Activated T-helper 1 cell treated with anti-CD3 and anti-CD28 coated beads, Interleukin-12 subunit alpha, Interleukin-12 subunit beta, Interleukin-2, Interleukin-4 antibody, amounts not matched to agents 30 ng/mL and 10 ng/mL and 1 ng/mL, durations not matched to agents 14 hours and 24 hours and 36 hours (primary cell): ENCODE measurements at places on chromosomes 12 and 14. TPM values are rescaled to one million over a fixed set of nuclear protein-coding genes. Genes with fewer than 3 reads are reported as not detected.
A peak's percentile ranks its signal among the peaks of the same experiment; 100 is the strongest.

LIN7A gene
- 1.5 and 2.1 TPM in 2 replicates for total RNA-seq

ARF6 gene
- 163 and 164 TPM in 2 replicates for total RNA-seq

RTL1 gene
- total RNA-seq, result not detected in 2 replicates

DPF3 gene
- 2.8 and 4.3 TPM in 2 replicates for total RNA-seq

ZNF891 gene
- total RNA-seq, result 2.3 and 2.4 TPM in 2 replicates

PARPBP gene
- total RNA-seq, result 23.5 and 25.1 TPM in 2 replicates

DNA sequence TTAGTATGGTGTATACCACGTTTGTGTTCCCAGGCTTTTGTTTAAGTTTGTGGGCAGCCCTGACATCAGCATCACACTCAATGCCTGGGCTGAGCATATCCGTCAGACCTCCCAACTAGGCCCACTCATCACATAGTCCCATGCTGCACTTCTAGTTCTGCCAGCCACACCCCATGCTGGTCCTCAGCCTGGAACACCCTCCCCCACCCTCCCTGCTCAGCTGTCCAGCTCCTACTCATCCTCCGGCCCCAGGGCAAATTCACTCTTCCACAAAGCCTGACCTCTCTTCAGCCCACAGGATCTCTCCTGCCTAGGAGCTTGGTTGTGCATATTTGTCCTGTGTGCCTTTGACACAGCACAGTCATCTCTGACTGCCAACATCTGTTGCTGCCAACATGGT is 3.9 kb upstream of the ENDOU start:
- H3K27me3 ChIP-seq, result peaks cover 1% of the 10 kb centered on the region
- no peaks in the 10 kb centered on the region for H3K36me3 ChIP-seq
- no peaks in the 10 kb centered on the region for H3K4me1 ChIP-seq
- DNase-seq, result no peak

DNA sequence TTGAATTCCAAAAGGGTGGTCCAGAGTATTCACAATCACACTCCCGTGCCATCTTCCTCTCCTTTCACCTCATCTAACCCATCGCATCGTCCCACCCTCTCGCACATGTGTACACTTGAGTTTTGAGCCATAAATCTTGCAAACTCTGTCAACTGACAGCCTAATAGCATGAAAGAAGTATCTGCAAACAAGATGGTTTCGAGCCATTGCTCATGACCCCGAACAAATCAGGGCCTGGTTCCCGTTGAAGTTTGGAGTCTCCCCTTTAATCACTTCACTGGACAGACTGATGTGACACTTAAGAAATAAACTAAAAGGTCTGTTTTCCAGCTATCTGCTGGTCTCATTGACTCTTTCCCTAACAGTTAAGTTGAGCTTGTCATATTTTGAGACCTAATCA is 223.6 kb upstream of the SOX5 start:
- no peak overlapping the region for H3K4me3 ChIP-seq
- no peak for DNase-seq
- H3K4me1 ChIP-seq, result no peaks in the 10 kb centered on the region
- H3K27me3 ChIP-seq, result peaks cover 1% of the 10 kb centered on the region
- H3K27ac ChIP-seq, result no peak overlapping the region

DNA sequence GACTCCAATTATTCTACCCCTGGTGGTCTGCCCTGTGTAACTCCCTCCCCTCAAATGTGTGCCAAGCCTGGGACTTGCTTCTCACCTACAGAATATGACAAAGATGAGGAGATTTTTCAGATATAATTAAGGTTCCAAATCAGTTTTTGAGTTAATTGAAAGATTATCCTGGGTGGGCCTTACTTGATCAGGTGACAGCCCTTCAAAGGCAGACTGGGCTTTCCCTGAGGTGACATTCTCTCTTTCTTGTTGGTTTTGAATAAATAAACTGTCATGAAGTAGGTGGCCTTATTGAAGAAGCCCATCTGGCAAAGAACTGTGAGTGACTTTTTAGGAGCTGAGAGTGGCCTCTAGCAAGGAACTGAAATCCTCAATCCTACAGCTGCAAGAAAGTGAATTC is 106.0 kb downstream of the BRMS1L start:
- DNase-seq, result no peak
- H3K36me3 ChIP-seq, result no peaks in the 10 kb centered on the region
- peaks cover 35% of the 10 kb centered on the region for H3K4me1 ChIP-seq
- H3K27ac ChIP-seq, result peak overlapping the region; percentile 5
- no peak overlapping the region for H3K4me3 ChIP-seq
- peaks cover 2% of the 10 kb centered on the region for H3K27me3 ChIP-seq

DNA sequence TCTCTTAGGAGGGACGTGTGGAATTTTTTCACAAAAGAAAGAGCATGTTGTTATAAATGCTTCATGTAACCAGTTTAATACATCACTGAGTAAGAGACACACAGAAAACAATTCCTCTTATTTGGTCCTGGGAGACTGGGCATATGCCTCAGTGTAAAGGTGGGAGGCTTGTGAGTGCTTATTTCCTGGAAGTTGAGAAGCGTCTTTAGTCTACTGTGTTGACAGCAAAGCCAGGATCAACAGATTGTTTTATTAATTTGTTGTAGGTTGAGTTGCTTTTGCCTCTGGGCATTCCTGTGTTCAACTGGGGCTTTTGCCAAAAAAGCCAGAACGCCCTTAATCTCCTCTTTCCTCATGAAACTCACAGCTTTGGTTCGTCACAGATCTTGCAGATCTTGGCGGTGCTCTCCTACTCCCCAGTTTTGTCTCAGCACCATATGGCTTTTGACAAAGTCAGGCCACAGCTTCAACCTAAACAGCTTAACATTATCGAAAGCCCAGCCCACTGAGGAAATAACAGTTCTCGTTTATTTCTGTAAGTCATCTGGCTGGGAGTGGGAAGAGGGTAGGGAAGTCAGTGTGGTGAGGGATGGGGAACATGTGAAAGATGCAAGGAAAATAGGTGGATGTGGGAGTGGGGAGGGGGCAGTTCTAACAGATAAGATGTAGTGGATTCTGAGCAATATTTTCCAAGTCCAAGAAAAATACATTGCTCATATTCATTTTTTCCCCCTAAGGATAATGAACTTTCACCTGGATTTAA is 227.2 kb downstream of the DACT1 start:
- H3K36me3 ChIP-seq, result no peaks in the 10 kb centered on the region
- no peak for DNase-seq
- no peak overlapping the region for H3K4me3 ChIP-seq
- no peaks in the 10 kb centered on the region for H3K27me3 ChIP-seq
- H3K4me1 ChIP-seq, result no peaks in the 10 kb centered on the region
- H3K27ac ChIP-seq, result no peak overlapping the region

DNA sequence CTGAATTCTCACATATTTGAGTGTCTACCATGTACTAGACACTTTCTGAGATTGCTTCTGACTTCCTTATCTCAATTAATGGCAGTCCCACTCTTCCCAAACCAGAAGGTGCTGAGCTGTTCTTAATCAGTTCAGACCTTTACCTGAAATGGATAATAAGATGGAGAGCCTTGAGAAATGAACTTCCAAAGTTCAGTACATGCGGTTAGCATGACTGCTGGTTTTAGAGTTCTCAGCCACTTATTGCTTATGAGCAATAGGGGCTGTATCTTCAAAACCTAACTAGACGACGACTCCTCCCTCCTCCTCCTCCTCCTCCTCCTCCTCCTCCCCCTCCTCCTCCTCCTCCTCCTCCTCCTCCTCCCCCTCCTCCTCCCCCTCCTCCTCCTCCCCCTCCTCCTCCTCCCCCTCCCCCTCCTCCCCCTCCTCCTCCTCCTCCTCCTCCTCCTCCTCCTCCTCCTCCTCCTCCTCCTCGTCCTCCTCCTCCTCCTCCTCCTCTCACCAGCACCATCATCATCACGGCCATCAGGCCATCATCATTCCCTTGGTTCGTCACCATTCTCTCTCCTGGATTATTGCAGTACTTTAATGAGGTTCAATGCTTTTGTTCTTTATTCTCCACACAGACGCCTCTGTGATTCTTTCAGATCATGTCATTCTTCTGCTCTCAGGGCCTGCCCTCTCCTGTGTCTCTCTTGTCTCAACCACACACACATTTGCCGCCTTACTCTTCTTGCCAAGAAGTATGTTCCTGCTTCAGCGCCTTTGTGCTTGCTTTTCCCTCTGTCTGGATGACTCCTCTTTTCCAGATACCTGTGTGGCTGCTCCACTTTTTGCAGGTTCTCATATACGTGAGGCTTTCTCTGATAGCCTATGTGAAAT is 2.7 kb downstream of the PCNX1 start:
- peak overlapping the region; percentile 96 for H3K27ac ChIP-seq
- no peak for DNase-seq
- H3K4me1 ChIP-seq, result peaks cover 55% of the 10 kb centered on the region
- H3K27me3 ChIP-seq, result no peaks in the 10 kb centered on the region
- peaks cover 22% of the 10 kb centered on the region for H3K36me3 ChIP-seq

GRCh38 chr14:34749408-34749807 is 35.0 kb upstream of the CFL2 start:
- no peaks in the 10 kb centered on the region for H3K4me1 ChIP-seq
- no peak overlapping the region for H3K4me3 ChIP-seq
- no peak overlapping the region for H3K27ac ChIP-seq
- H3K27me3 ChIP-seq, result no peaks in the 10 kb centered on the region
- peaks cover 13% of the 10 kb centered on the region for H3K36me3 ChIP-seq

DNA sequence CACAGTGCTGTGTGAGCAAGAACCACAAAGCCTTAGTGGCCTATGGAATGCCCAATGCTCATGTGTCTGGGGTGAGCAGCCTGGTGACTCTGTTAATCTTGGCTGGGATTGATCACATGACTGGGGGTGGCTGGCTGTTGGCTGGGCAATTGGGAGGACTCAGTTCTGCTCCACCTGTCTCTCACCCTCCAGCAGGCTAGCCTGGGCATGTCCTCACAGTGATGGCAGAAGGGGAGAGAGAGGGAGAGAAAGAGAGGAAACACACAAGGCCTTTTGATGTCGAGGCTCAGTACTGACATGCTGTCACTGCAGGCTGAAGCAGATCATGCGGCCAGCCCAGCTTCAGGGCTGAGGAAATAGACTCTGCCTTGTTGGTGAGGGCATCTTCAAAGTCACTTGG is 136.8 kb downstream of the TBX5 start:
- H3K4me1 ChIP-seq, result no peaks in the 10 kb centered on the region
- no peaks in the 10 kb centered on the region for H3K36me3 ChIP-seq
- peaks cover 3% of the 10 kb centered on the region for H3K27me3 ChIP-seq
- H3K27ac ChIP-seq, result no peak overlapping the region
- no peak for DNase-seq

DNA sequence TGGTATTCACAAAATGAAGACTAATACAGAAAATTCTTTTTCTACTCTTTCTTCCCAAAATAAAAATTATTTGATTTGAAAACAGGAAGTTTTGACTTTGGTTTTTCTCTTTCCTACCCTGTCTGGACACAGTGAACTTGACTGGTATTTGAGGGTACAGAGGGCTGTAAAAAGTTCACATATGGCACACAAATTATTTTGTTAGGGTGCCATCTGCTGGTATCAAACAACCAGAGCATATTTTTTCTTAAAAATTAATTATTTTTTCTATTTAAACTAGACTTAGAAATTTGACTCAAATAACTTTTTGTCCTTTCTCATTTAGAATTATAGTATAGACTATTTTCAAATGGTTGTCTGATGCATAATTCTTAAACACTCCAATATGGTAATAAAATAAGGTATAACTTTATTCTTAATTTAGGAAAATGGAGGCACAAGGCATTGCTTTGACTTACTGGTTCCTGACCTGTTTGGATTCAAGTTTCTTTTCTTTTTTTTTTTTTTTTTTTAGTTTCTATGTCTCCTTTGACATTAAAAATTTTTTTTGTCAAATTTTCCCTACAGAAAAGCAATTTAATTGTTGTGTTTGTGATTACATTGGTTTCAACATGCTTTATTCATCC is 390.6 kb downstream of the PRKD1 start:
- no peaks in the 10 kb centered on the region for H3K4me1 ChIP-seq
- no peaks in the 10 kb centered on the region for H3K27me3 ChIP-seq
- H3K4me3 ChIP-seq, result no peak overlapping the region
- DNase-seq, result no peak
- no peak overlapping the region for H3K27ac ChIP-seq
- no peaks in the 10 kb centered on the region for H3K36me3 ChIP-seq

GRCh38 chr12:123363740-123364531 is 711 bp downstream of the SBNO1 start:
- peak; percentile 18 for DNase-seq
- H3K27ac ChIP-seq, result peak overlapping the region; percentile 89
- H3K4me3 ChIP-seq, result peak overlapping the region; percentile 93

DNA sequence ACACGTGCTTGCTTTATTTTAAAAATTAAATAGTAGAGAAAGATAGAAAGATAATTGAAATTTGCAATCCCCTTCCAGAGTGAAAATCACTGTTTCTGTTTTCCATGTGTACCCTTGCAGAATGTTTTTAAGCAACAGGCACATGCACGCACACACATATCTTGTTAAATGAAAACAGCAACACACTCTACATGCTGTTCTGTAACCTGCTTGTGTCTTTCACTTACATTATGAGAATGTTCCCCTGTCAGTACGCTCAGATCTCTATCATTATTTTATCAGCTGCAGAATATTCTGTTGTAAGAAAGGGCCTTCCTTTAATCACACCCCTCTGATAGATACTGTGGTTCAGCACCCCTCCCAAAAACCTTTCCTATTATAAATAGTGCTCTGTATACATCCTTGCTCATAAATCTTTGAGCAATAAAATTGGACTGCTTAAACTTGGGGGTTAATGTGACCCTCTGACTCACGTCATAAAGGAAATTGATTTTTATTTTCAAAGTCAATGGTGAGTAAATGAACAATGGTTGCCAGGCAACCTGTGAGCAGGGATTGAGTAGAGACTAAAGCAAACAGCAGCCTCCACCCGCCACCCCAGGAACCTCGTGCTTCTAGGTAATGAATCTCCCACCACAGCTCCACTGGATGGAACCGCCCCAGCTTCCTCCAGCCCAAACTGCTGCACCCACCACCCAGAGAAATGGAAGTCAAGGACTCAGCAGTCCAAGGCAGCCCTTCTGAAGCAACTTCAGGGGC is 31.9 kb upstream of the CHGA start:
- no peak for DNase-seq
- peaks cover 3% of the 10 kb centered on the region for H3K27me3 ChIP-seq
- no peak overlapping the region for H3K4me3 ChIP-seq
- no peaks in the 10 kb centered on the region for H3K4me1 ChIP-seq
- H3K36me3 ChIP-seq, result no peaks in the 10 kb centered on the region

DNA sequence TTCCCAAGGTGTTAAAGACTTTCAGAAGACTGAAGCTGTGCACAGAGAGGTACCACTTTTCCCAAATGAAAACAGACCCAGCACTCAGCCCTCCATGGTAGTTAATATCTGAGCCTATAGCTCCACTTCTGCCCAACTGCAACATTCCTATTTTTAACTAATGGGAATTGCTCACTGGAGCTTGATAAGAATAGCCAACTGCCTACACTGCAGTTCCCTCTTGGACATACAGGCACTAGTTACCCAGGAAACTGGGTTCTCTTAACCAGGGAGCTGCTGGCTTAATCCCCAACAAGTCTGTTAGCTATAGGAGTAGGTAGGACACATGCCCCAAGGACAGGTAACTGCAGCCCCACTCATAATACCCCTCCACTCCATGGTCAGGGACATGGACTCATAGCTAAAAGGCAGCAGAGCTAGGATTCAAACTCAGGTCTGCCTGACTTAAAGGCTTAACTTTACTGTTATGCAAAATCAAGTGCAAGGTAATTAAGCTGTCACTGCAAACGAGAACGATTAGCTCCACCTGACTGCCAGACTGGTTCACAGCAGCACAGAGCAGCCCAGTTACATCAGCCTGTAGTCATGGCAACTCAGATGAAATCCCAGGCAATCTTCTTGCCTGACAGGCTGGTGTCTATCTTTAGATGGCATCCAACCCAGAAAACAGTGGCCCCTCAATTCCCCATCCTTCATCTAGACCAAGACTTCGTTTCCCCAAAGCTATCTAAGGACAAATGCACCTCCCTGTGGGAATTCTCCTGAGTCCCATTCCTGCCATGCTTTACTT is 77.1 kb upstream of the ACTN1 start:
- no peak for DNase-seq
- peaks cover 42% of the 10 kb centered on the region for H3K36me3 ChIP-seq
- H3K27me3 ChIP-seq, result no peaks in the 10 kb centered on the region
- no peak overlapping the region for H3K4me3 ChIP-seq
- peaks cover 20% of the 10 kb centered on the region for H3K4me1 ChIP-seq
- H3K27ac ChIP-seq, result no peak overlapping the region
